ENCODE measurements at places on chromosomes 11 and 22. TPM values are rescaled to one million over a fixed set of nuclear protein-coding genes. Genes with fewer than 3 reads are reported as not detected.

Gene CFAP300
- total RNA-seq = 0.51 TPM

- DNase-seq = no peak
Observed at GRCh38 chr22:16838073-16838472, 12.9 kb upstream of the XKR3 start.

- DNase-seq = no peak
Observed at GRCh38 chr22:44386386-44387035, 73.8 kb upstream of the SHISAL1 start.

- DNase-seq = no peak
Observed at GRCh38 chr22:37499027-37499707, 13.0 kb upstream of the MFNG start.

GRCh38 chr11:65912845-65913244 is 6.0 kb downstream of the C11orf68 start:
- DNase-seq = no peak

DNA sequence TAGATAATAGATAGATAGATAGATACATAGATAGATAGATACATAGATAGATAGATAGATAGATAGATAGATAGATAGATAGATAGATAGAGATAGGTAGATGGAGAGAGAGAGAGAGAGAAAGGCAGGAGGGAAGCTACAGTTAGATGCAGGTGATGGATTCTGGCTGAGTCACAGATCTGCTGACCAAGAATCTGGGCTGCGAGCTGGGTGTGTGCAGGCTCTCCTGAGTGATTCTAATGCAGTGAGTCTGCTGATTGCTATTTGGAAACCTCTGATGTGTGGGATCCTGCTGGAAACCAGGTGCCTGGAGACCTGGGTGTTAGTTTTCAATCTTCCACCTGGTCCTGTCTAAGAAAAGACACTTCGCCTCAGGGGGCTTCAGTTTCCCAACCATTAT is 1441.8 kb downstream of the TBC1D22A start:
- DNase-seq = no peak

Data from mucosa of descending colon (tissue), 3 donors.